Osteoblast (primary cell): ENCODE measurements at places on chromosomes 11 and 22. TPM values are rescaled to one million over a fixed set of nuclear protein-coding genes. Genes with fewer than 3 reads are reported as not detected.

DNA sequence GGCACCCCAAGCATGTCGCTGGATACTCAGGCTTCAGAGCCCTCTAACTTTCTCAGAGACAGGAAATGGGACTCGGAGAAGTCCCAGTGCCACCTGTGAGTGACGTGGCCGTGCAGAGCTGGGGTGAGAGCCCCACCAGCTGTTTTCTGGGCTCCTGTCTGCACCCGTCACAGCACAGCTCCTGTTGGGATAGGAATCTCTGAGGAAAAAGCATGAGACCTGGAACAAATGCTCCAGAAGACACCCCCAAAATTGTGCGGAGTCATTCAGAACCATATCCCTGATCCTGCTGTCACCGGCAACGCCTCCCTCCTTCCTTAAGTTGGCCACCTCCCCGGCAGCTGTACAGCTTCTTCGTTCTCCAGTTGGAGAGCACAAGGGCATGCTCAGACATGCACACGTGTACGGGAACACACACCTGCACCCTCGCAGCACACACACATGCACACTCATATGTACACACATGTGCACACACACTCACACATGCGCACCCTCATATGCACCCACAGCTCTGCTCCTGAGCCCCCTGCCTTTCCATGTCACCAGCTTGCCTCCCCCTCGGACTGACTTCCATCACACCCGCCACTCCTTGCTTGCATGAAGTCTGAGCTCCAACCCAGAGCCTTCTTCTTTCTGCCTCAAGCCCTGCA is 1430.0 kb downstream of the BRD1 start:
- H3K4me3 ChIP-seq = no peak overlapping the region
- no peaks in the 10 kb centered on the region for H3K4me1 ChIP-seq
- no peaks in the 10 kb centered on the region for H3K27me3 ChIP-seq
- DNase-seq = peak; percentile 39
- H3K27ac ChIP-seq = no peak overlapping the region
- no peaks in the 10 kb centered on the region for H3K36me3 ChIP-seq

The VPREB3 gene
- not detected in 2 replicates for total RNA-seq

GRCh38 chr11:71500601-71501021 is 26.5 kb upstream of the KRTAP5-7 start:
- H3K36me3 ChIP-seq = peaks cover 24% of the 10 kb centered on the region
- no peak overlapping the region for H3K27ac ChIP-seq
- no peak for DNase-seq

The LRRN4CL gene
- total RNA-seq = 9.1 and 13.8 TPM in 2 replicates

- peak overlapping the region; percentile 98 for H3K27ac ChIP-seq
- peaks cover 24% of the 10 kb centered on the region for H3K36me3 ChIP-seq
- H3K4me3 ChIP-seq = peak overlapping the region; percentile 94
- peaks cover 21% of the 10 kb centered on the region for H3K4me1 ChIP-seq
- no peaks in the 10 kb centered on the region for H3K27me3 ChIP-seq
These were observed 571 bp downstream of the C11orf24 start for GRCh38 chr11:68271023-68271780.

DNA sequence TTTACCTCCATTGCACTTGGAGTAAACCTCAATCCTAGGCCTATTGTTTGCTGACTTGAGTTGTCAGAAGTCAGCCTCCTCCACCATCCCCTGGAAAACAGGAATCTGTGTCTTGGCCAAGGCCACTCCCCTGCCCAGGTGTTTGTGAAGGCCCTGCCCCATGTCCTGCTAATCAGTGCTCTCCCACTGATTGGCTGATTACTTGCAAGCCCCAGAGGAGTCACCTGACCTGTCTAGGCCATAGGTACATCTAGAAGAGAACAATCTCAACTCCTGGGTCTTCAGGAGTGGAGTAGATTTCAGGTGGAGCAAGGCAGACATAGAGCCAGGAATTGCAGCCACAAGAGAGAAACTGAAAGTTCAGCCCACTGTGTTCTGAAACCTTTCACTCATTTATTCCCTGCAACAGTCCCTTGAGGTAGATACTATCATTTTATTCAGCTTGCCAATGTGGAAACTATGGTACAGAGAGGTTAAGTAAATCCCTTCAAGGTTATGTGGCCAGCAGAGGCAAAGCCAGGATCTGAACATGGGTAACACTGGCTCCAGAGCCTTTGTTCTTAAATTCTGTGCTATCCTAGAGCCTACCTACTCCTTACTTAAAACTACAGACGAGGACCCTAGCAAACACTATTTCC is 10.4 kb downstream of the OAF start:
- H3K4me3 ChIP-seq = no peak overlapping the region
- H3K27ac ChIP-seq = no peak overlapping the region
- no peak for DNase-seq
- H3K27me3 ChIP-seq = no peaks in the 10 kb centered on the region
- no peaks in the 10 kb centered on the region for H3K36me3 ChIP-seq
- H3K4me1 ChIP-seq = peaks cover 3% of the 10 kb centered on the region

DNA sequence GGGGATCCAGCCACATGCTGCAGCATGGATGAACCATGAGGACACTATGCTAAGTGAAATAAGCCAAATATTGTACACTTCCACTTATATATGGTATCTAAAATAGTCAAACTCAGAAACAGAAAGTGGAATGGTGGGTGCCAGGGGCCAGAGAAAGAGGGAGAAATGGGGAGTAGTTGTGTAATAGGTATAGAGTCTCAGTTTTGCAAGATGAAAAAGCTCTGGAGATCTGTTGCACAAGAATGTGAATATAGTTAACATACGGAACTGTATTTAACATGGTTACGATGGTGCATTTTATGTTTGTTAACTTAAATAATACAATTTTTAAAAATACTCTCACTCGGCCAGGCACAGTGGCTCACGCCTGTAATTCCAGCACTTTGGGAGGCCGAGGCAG is 21.2 kb downstream of the GDPD5 start:
- peak; percentile 46 for DNase-seq
- H3K4me3 ChIP-seq = no peak overlapping the region
- no peak overlapping the region for H3K27ac ChIP-seq
- H3K27me3 ChIP-seq = no peaks in the 10 kb centered on the region
- H3K4me1 ChIP-seq = peaks cover 8% of the 10 kb centered on the region

GRCh38 chr22:25754527-25755202 is 12.7 kb downstream of the MYO18B start:
- peaks cover 21% of the 10 kb centered on the region for H3K4me1 ChIP-seq
- no peaks in the 10 kb centered on the region for H3K36me3 ChIP-seq
- peak overlapping the region; percentile 18 for H3K4me3 ChIP-seq
- H3K27me3 ChIP-seq = no peaks in the 10 kb centered on the region

GRCh38 chr11:104918113-104918824 is 20.0 kb upstream of the CASP12 start:
- DNase-seq = peak; percentile 30
- H3K4me1 ChIP-seq = peaks cover 5% of the 10 kb centered on the region
- peak overlapping the region; percentile 67 for H3K4me3 ChIP-seq
- no peaks in the 10 kb centered on the region for H3K36me3 ChIP-seq

The CHRM1 gene
- total RNA-seq = under 0.01 TPM in 1 of 2 replicates, not detected in the other

DNA sequence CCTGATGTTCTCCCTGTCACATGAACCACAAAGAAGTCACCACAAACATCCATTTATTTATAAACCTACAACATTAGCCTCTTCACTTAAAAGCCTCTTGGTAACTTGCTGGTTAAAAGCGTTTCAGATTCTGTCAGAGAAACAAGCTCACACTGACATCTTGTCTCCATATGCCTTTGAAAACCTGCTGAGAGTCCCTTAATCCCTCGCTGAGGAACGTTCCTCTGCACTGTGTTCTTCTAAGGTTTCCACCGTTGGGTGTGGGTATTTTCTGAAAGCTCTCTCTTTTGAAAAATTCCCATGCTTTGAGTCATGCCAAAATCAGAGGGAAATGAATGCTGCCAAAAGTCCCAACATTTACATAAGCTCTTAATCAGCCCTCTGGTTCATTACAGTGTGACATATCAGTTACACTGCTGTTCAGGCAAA is 149.8 kb downstream of the CCDC34 start:
- peaks cover 53% of the 10 kb centered on the region for H3K4me1 ChIP-seq
- no peak overlapping the region for H3K4me3 ChIP-seq
- peak overlapping the region; percentile 86 for H3K27ac ChIP-seq

DNA sequence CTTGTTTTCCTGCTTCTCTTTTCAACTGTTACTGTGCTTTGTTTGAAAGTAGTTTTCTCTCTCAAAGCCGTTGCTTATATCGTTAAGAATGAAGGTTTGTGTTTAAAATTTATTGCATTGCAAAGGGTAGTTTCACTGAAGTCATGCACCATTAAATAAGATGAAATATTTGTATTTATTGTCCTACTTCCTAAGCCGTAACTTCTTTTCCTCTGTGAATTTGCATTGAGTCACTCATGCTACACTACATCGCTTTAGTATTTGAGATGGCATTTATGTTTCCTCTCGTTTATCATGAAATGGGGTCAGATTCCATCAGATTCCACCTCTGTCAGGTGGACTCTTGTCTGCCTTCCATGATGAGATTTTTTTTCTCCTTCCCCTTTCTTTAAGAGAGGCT is 65.8 kb upstream of the RASSF10 start:
- no peak overlapping the region for H3K27ac ChIP-seq
- no peaks in the 10 kb centered on the region for H3K27me3 ChIP-seq
- H3K4me3 ChIP-seq = no peak overlapping the region
- H3K36me3 ChIP-seq = peaks cover 47% of the 10 kb centered on the region
- no peak for DNase-seq

The ADORA2A gene
- total RNA-seq = 0.72 and 1.2 TPM in 2 replicates

GRCh38 chr11:65849771-65850216 is 8.2 kb downstream of the CFL1 start:
- no peak overlapping the region for H3K4me3 ChIP-seq
- H3K4me1 ChIP-seq = no peaks in the 10 kb centered on the region
- H3K36me3 ChIP-seq = peaks cover 38% of the 10 kb centered on the region
- no peak overlapping the region for H3K27ac ChIP-seq
- DNase-seq = peak; percentile 83

- H3K4me1 ChIP-seq = peaks cover 69% of the 10 kb centered on the region
- peaks cover 4% of the 10 kb centered on the region for H3K36me3 ChIP-seq
- no peaks in the 10 kb centered on the region for H3K27me3 ChIP-seq
- peak; percentile 50 for DNase-seq
- H3K27ac ChIP-seq = peak overlapping the region; percentile 100
- no peak overlapping the region for H3K4me3 ChIP-seq
These were observed 34.4 kb downstream of the PPP2R1B start for GRCh38 chr11:111731821-111732220.

GRCh38 chr22:35868938-35869337 is 151.3 kb downstream of the APOL5 start:
- no peak overlapping the region for H3K4me3 ChIP-seq
- H3K27ac ChIP-seq = no peak overlapping the region
- H3K4me1 ChIP-seq = peaks cover 22% of the 10 kb centered on the region
- H3K36me3 ChIP-seq = no peaks in the 10 kb centered on the region

DNA sequence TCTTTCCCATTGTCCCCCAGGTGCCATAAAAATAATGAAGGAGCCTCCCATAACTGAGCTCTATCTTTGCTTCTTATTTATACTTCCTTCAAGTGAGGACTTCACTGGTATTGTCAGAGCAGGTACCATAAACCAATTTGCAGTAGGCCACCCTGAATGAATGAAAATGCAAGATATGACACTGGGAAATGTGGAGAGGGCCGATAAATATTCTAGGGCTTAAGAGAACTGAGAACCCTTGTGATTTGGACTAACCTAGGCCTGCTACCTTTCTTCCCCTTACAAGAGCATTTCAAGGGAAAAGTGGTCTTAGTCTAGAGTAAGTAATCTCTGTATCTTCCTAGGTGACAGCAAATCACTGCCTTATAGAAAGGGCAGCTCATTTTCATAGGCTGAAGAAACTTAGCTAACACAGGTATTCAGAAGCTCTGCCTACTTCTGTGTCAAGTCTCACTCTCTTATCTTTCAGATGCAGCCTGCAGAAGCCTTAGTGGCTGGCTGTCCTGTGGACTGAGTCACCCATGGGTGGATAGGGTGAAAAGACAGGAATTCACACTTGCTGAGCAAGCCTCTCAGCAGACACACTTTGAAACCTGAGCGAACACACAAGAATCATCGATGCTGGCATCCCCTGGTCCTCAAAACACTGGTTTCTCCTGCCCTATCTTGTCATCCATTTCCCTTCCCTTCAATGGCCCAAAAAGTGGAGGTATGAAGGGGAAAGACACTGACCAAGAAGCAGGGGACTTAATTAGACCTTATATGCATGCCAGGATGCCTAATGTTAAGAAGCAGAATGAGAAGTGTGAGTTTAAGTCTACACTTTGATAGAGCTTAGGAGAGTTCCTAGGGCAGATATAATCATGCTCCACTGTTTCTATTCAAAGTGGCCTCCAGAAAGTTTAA is 15.2 kb downstream of the NRIP3 start:
- no peaks in the 10 kb centered on the region for H3K27me3 ChIP-seq
- H3K36me3 ChIP-seq = no peaks in the 10 kb centered on the region
- peak overlapping the region; percentile 15 for H3K4me3 ChIP-seq
- no peak for DNase-seq

GRCh38 chr11:19164230-19164855 is 37.4 kb downstream of the CSRP3 start:
- peaks cover 13% of the 10 kb centered on the region for H3K36me3 ChIP-seq
- no peak overlapping the region for H3K27ac ChIP-seq

- DNase-seq = no peak
- no peaks in the 10 kb centered on the region for H3K36me3 ChIP-seq
- H3K27ac ChIP-seq = no peak overlapping the region
- H3K27me3 ChIP-seq = no peaks in the 10 kb centered on the region
- H3K4me1 ChIP-seq = no peaks in the 10 kb centered on the region
These were observed 219.3 kb upstream of the TMEM45B start for GRCh38 chr11:129596351-129596750.

The SHISAL1 gene
- total RNA-seq = 52.5 and 57.2 TPM in 2 replicates

The TPBGL gene
- total RNA-seq = not detected in 2 replicates

GRCh38 chr11:15370495-15371147 is 255.9 kb downstream of the INSC start:
- DNase-seq = no peak
- H3K27me3 ChIP-seq = no peaks in the 10 kb centered on the region
- H3K27ac ChIP-seq = no peak overlapping the region
- H3K4me3 ChIP-seq = no peak overlapping the region

DNA sequence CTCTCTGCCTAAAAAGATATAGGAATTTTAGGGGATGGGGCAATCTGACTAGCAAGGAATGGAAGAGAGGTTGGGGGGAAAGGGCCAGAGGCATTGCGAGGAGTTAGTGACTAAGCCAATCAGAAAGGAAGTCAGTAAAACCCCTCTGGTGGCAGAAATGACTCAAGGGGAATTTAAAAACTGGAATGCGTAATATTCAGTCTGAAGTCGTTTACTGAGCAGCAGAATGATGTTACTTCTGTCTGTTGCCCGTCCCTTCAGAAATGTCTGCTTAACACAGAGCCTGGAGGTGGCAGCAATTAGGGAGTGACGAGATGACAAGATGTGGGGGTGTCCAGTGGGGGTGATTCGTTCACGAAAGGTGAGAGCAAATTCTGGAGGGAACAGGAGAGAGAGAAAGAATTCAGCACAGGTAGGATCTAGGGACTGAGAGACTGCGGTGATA is 107.7 kb upstream of the CLMP start:
- peaks cover 7% of the 10 kb centered on the region for H3K27me3 ChIP-seq
- DNase-seq = peak; percentile 85
- H3K4me1 ChIP-seq = peaks cover 24% of the 10 kb centered on the region
- no peak overlapping the region for H3K4me3 ChIP-seq
